ENCODE measurements at places on chromosomes 4 and X. TPM values are rescaled to one million over a fixed set of nuclear protein-coding genes. Genes with fewer than 3 reads are reported as not detected.

Gene PDZD4
- 0.28 TPM for total RNA-seq

Gene ASB12
- total RNA-seq = not detected

Gene NXF2
- total RNA-seq = not detected

Gene BEX1
- total RNA-seq = 0.75 TPM

Gene CCDC158
- 0.28 TPM for total RNA-seq

Gene WDR17
- total RNA-seq = 0.84 TPM

Gene NLRP2B
- not detected for total RNA-seq

Gene ZXDA
- total RNA-seq = 3.3 TPM

Gene CT83
- total RNA-seq = not detected

Gene CCKAR
- total RNA-seq = not detected

Gene SLC38A5
- total RNA-seq = 0.25 TPM

Gene UGT2B15
- total RNA-seq = 8.2 TPM

Gene GYPA
- 338 TPM for total RNA-seq

Gene RHOXF2
- total RNA-seq = not detected

Gene SLC26A1
- 41.0 TPM for total RNA-seq

Gene FMR1NB
- total RNA-seq = not detected

Gene ERAS
- total RNA-seq = not detected

Gene PASD1
- total RNA-seq = not detected

Gene SPACA5
- not detected for total RNA-seq
